Fibroblast of skin of left quadriceps (primary cell): ENCODE measurements at places on chromosomes 11 and 22.

- peak; percentile 26 for DNase-seq
Observed at GRCh38 chr11:37519781-37520180, 921.7 kb upstream of the RAG2 start.

DNA sequence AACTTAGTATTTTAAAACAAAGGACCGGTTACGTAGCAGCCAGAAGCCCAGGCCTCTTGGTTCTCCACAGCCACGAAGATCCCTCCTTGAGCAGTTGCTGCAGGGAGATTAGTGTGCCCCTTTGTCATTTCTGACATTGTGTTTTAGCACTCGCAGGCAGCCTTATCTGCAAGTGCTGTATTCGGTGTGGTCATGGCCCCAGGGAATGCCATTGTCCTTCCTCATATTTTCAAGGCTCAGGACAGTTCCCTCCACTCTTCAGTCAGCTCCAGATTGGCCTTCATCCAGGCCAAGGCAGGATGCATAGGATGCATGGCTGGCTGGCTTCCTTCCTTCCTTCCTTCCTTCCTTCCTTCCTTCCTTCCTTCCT is 88.5 kb downstream of the ZBTB16 start:
- DNase-seq, result no peak

DNA sequence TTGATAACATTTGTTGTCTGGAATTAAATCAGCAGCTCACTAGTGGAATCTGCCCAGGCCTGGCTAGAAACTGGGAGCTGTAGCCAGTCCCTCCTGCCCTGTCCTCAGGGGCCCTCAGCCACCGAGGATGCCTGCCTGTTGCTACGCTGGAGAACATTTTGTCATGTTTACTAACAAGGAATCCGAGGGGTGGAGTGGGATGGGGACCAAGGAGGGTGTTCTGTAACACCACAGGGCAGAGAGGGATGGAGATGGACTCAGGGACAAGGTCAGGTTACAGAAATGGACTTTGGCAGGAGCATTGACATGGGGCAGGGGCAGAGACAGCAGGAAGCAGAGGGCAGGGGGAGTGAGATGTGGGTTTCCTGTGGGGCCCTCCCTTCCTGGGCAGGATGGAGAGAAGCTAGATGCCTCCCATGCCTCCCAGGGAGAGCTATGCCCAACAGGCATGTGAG is 45.8 kb upstream of the AMPD3 start:
- DNase-seq, result no peak

DNA sequence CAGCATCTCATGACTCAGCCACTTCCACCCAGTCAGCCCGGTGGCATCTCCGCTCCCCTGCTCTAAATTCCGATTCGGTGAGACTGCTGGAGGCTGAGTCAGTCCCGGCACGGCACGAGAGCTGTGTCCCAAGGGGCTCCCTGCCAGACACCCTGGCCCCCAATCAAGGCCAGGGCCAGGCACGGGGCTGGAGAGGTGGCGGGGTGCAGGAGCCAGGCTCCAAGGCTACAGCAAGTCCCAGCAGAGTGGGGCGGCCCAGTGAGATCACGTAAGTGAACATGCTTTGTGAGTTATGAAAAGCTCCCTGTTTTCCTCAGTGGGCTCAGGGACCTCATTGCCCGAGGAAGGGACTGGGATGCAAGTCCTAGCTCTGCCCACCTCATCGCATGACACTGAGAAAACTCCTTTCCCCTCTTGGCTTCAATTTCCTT is 3.0 kb downstream of the C11orf68 start:
- DNase-seq, result peak; percentile 94

DNA sequence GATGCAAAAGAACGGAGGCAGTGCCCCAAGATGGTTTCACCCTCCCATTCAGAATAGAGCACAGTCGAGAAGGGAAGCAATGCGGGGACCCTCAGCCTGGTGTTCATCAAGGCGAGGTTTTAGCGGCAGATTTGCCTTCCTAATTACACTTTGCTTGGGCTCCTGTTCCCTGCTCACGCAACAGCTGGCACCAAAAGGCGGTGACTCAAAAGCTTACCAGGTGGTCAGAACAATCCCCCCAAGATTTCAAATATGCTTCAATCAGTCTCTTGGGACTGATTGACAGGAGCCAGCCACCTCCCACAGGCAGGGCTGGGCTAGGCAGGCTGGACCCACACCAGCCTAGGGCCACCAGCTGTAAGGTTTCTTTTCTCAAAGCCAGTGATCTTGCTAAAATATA is 14.2 kb downstream of the IGSF9B start:
- no peak for DNase-seq

GRCh38 chr11:26936109-26936508 is 57.8 kb upstream of the FIBIN start:
- no peak for DNase-seq

DNA sequence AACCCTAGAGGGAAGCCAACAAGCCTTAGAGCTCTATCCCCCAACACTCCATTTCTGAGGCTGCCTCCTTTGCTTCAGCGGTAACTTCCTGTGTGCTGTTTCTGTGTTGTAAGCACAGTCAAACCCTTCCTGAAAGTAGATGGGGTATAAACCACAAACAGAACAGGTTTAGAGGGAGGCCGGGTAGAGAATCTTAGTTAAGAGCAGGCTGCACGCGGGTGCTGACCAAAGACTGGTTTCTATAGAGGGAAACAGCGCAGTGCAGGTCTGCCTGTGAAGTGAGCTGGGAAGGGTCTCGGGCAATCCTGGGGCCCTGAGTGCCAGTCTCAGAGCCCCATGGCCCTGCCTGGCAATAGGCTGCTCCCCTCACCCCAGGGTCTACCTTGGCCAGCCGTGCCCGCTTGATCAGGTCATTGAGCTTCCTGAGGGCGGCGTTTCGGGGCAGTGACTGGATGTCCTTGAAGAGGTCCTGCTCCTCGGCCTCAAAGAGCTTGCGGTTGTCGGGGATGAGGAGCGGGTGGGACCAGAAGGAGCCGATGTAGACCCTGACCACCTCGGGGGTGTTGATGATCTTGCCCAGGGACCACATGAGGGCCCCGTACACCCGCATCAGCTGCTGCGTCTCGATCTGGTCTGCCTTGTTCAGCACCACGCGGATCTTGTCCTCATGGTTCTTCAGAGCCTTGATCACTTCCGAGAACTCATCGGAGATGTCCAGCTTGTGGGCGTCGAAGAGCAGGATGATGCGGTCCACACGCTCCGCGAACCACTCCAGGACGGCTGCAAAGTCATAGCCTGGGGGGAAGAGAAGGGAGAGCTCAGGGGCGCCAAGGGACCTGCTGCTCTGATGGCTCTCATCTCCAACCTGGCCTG is 15.3 kb upstream of the CDC42BPG start:
- no peak for DNase-seq

- DNase-seq, result no peak
Observed at GRCh38 chr11:68934666-68935065, 31.0 kb downstream of the IGHMBP2 start.

GRCh38 chr11:70146895-70147520 is 56.1 kb upstream of the FADD start:
- DNase-seq, result no peak

GRCh38 chr11:45665206-45665932 is at the start of gene CHST1:
Gene CHST1 (minus strand): TSS chr11:45665622. CDS start chr11:45650923, 14,699 bp downstream.
- no peak for DNase-seq

GRCh38 chr22:27193636-27194035 is 536.2 kb downstream of the MIAT start:
- no peak for DNase-seq

GRCh38 chr11:21543901-21544300 is 649.0 kb upstream of the ANO5 start:
- no peak for DNase-seq

GRCh38 chr11:1193326-1194230 is 29.3 kb upstream of the MUC5B start:
- DNase-seq, result no peak

- no peak for DNase-seq
Observed at GRCh38 chr11:134761386-134761785, 349.3 kb upstream of the B3GAT1 start.

DNA sequence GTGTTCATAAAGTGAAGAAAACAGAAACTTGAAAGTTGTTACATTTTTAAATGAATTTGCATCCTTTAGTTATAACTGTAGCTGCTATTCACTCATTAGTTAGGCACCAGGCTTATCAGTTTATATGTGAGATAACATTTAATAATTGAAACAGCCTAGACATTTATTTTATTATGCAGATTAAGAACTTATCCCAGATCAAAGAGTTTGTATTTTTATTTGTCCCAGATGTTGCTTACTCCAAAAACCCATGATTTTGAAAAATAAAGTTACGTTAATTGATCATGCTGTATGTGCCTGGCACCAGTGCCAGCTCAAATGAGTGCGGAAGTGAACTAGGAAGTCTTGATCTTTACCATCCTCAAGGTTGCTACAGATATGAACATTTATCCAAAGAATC is 172.7 kb upstream of the CARD18 start:
- DNase-seq, result no peak

GRCh38 chr11:15714641-15715399 is 600.1 kb downstream of the INSC start:
- no peak for DNase-seq

- no peak for DNase-seq
Observed at GRCh38 chr11:73217131-73217809, 811 bp upstream of the P2RY2 start.

- no peak for DNase-seq
Observed at GRCh38 chr11:18280438-18281045, 14.5 kb downstream of the SAA1 start.

GRCh38 chr11:13784855-13785254 is 116.4 kb downstream of the FAR1 start:
- DNase-seq, result no peak
